Activated naive CD4-positive, alpha-beta T cell (primary cell): ENCODE measurements at places on chromosomes 11 and 22.

GRCh38 chr11:119790476-119790875 lies 61.5 kb upstream of the NECTIN1 start:
- DNase-seq = no peak

DNA sequence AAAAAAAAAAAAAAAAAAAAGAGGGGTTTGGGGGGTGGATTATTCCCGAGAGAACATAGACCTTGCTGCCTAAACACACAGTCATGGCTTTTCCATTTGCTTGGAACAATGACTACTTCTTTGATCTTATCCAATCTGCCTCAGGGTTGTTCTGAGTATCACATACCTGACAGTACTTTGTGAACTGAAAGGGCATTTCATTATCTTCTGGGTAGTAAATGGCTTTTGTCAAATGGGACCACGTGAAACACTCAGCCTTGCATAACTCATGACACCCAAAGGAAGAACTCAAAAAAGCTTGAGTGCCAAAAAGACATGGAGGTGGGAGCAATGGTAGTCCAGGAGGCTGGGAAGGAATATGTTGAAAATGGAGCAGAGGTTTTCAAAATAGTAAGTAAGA lies 123.2 kb upstream of the BID start:
- DNase-seq = no peak

- no peak for DNase-seq
These were observed 501.3 kb upstream of the TENM4 start for GRCh38 chr11:79942090-79942489.

GRCh38 chr11:128627666-128628324 lies 40.4 kb upstream of the ETS1 start:
- no peak for DNase-seq

DNA sequence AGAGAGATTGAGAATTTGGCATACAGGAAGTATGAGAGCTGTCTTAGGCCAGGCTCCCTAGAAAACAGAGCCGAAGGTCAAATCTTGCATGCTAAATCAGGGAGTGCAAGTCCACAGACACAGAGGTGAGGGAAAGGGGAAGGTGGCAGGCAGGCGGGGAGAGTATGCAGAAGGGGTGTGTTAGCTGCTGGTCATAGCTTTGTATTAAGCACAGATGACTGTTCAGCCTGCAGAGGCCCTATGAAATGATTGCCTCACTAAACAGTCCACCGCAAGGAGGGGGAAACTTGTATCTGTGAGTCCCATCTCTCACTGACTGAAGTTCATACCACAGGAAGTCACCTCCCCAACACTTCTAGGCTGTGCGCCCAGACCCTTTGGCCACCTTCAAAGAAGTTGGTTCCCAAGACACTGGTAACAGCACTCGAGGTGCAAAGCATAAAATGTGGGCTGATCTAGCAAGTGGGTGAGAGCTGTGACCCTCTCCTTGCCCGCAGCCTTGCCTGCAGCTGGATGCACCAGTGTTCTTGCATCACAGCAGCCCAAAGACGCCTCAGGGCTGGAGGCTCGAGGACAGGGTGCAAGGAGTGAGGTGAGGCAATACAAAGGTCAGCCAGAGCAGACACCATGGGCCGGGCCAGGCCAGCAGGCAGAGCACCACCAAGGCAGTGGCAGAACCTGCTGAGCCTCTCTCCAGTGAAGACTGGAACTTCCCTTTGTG lies 115.3 kb upstream of the TBCEL start:
- no peak for DNase-seq

GRCh38 chr11:111021131-111021530 lies 224.4 kb upstream of the POU2AF2 start:
- DNase-seq = no peak

- no peak for DNase-seq
These were observed 73.3 kb downstream of the SGSM3 start for GRCh38 chr22:40443732-40444131.

GRCh38 chr22:44293876-44294275 lies 18.9 kb downstream of the SHISAL1 start:
- DNase-seq = no peak

GRCh38 chr11:97471480-97471879 lies 1081.7 kb downstream of the JRKL start:
- DNase-seq = no peak

- no peak for DNase-seq
These were observed 24.5 kb upstream of the CACNG2 start for GRCh38 chr22:36727927-36728488.

- no peak for DNase-seq
These were observed 23.1 kb downstream of the FADD start for GRCh38 chr11:70226183-70226582.

GRCh38 chr11:72242141-72242540 lies 1.8 kb downstream of the PHOX2A start:
- no peak for DNase-seq
